ENCODE measurements at places on chromosomes 4 and X. TPM values are rescaled to one million over a fixed set of nuclear protein-coding genes. Genes with fewer than 3 reads are reported as not detected.

- peaks cover 2% of the 10 kb centered on the region for H3K27me3 ChIP-seq
- H3K4me1 ChIP-seq = no peaks in the 10 kb centered on the region
- H3K36me3 ChIP-seq = no peaks in the 10 kb centered on the region
- DNase-seq = no peak
- no peak overlapping the region for H3K4me3 ChIP-seq
Observed at GRCh38 chrX:124239324-124239723, 93.1 kb upstream of the TEX13D start.

DNA sequence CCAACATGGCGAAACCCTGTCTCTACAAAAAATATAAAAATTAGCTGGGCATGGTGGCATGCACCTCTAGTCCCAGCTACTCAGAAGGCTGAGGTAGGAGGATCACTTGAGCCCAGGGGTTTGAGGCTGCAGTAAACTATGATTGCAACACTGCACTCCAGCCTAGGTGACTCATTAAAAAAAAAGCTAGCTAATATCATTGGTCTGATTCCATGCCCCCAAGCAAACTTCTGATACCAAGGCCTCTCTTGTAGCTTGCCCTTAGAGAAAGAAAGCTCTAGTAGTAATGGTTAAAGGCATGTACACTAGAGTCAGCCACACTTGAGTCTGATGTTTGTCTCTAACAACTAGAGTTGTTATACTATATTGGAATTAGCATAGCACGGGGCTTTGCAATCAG lies 32.6 kb upstream of the PHF8 start:
- H3K4me1 ChIP-seq = no peaks in the 10 kb centered on the region
- no peak overlapping the region for H3K4me3 ChIP-seq
- H3K27ac ChIP-seq = no peak overlapping the region

DNA sequence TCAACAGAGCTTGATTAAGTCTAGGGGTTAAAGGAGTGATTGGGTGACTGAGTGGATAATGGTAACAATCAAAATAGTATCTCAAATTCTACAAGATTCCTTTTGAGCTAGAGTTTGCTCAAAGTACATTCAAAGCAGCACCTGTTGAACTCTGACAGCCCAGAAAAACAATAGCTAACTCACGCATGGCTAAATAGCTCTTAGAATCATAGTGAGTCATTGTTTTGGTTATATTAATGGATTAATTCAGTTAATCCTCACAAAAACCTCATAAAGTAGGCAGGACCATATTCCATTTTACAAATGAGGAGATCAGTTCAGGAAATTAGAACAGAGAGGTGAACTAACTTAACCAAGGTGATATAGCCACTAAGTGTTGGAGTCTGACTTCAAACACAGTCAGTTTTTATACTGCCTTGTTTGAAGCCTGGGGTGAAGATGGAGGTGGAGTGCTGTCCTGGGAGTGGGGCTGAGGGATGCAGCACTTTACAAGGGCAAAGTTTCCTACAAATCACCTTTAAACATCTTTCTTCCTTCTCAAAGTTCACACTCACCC lies 35.9 kb upstream of the PPM1K start:
- H3K36me3 ChIP-seq = no peaks in the 10 kb centered on the region
- H3K27me3 ChIP-seq = no peaks in the 10 kb centered on the region
- no peak for DNase-seq
- H3K4me3 ChIP-seq = no peak overlapping the region
- no peaks in the 10 kb centered on the region for H3K4me1 ChIP-seq

GRCh38 chrX:103818842-103819619 lies 13.0 kb downstream of the RAB9B start:
- no peak overlapping the region for H3K27ac ChIP-seq
- peaks cover 2% of the 10 kb centered on the region for H3K27me3 ChIP-seq
- DNase-seq = no peak
- no peaks in the 10 kb centered on the region for H3K36me3 ChIP-seq

- no peaks in the 10 kb centered on the region for H3K36me3 ChIP-seq
- DNase-seq = no peak
- H3K27ac ChIP-seq = no peak overlapping the region
- no peaks in the 10 kb centered on the region for H3K27me3 ChIP-seq
Observed at GRCh38 chr4:130608121-130608520, 1512.2 kb downstream of the C4orf33 start.

GRCh38 chr4:167397586-167397985 lies 163.3 kb upstream of the SPOCK3 start:
- no peak for DNase-seq
- H3K27me3 ChIP-seq = no peaks in the 10 kb centered on the region
- H3K36me3 ChIP-seq = no peaks in the 10 kb centered on the region

DNA sequence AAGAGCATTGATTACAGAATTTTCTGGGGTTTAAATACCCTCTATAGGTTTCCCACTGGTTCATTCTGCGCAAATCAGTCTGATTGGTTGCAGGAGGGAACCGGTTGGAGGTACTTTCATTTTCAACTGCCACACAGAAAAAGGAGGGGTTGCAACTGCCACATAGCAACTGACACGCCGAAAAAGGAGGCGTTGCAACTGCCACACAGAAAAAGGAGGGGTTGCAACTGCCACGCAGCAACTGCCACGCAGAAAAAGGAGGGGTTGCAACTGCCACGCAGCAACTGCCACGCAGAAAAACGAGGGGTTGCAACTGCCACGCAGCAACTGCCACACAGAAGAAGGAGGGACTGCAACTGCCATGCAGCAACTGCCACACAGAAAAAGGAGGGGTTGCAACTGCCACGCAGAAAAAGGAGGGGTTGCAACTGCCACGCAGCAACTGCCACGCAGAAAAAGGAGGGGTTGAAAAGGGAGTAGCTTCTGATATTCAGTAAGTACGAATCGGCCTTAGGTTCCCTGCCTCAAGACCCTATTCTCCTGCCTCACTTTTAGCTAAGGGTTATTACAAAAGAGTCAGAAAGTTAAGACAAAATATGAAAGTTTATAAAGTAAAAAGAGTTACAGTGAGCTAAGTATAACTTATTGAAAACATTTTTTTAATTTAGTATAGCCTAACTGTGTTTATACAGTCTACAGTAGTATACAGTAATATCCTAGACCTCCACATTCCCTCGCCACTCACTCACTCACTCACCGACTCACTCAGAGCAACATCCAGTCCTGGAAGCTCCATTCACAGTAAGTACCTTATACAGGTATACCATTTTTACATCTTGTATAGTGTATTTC lies 431.8 kb downstream of the KCTD8 start:
- no peaks in the 10 kb centered on the region for H3K36me3 ChIP-seq
- no peaks in the 10 kb centered on the region for H3K4me1 ChIP-seq
- H3K4me3 ChIP-seq = no peak overlapping the region
- no peak for DNase-seq

- H3K4me1 ChIP-seq = peaks cover 9% of the 10 kb centered on the region
- H3K27me3 ChIP-seq = peaks cover 9% of the 10 kb centered on the region
- peak overlapping the region; percentile 93 for H3K4me3 ChIP-seq
- no peak overlapping the region for H3K27ac ChIP-seq
Observed at GRCh38 chr4:107034996-107035818, 906 bp downstream of the DKK2 start.

- DNase-seq = no peak
- H3K4me3 ChIP-seq = no peak overlapping the region
- no peaks in the 10 kb centered on the region for H3K36me3 ChIP-seq
- H3K4me1 ChIP-seq = peaks cover 4% of the 10 kb centered on the region
- no peak overlapping the region for H3K27ac ChIP-seq
- H3K27me3 ChIP-seq = no peaks in the 10 kb centered on the region
Observed at GRCh38 chrX:38156838-38157237, 63.8 kb downstream of the SRPX start.

DNA sequence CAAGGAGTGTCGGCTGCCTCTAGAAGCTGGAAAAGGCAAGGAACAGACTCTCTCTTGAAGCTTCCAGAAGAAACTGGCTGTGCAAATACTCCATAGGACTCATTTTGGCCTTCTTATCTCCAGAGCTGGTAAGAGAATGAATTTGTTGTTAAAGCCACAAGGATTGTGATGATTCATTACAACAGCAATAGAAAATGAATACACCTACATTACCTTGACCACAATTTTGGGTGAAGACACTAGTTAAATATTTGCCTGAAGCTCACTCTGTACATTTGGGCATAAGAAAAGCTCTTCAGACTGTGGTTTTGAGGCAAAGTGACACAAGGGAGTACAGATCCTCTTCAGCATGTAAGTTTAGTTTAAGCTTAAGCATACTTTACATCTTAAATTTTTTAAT lies 134.5 kb upstream of the TLL1 start:
- no peak overlapping the region for H3K27ac ChIP-seq
- H3K4me3 ChIP-seq = no peak overlapping the region
- no peak for DNase-seq
- H3K4me1 ChIP-seq = no peaks in the 10 kb centered on the region

- no peaks in the 10 kb centered on the region for H3K36me3 ChIP-seq
- peaks cover 2% of the 10 kb centered on the region for H3K27me3 ChIP-seq
- no peaks in the 10 kb centered on the region for H3K4me1 ChIP-seq
- H3K27ac ChIP-seq = no peak overlapping the region
- H3K4me3 ChIP-seq = no peak overlapping the region
Observed at GRCh38 chrX:576904-577560, 53.6 kb upstream of the SHOX start.

GRCh38 chr4:177964061-177964460 lies 521.8 kb upstream of the AGA start:
- no peak for DNase-seq
- H3K4me1 ChIP-seq = peaks cover 2% of the 10 kb centered on the region
- no peaks in the 10 kb centered on the region for H3K36me3 ChIP-seq

- H3K4me1 ChIP-seq = no peaks in the 10 kb centered on the region
- no peaks in the 10 kb centered on the region for H3K36me3 ChIP-seq
- H3K27ac ChIP-seq = no peak overlapping the region
- H3K4me3 ChIP-seq = no peak overlapping the region
- no peak for DNase-seq
Observed at GRCh38 chr4:107838861-107839565, 14.3 kb downstream of the SGMS2 start.

DNA sequence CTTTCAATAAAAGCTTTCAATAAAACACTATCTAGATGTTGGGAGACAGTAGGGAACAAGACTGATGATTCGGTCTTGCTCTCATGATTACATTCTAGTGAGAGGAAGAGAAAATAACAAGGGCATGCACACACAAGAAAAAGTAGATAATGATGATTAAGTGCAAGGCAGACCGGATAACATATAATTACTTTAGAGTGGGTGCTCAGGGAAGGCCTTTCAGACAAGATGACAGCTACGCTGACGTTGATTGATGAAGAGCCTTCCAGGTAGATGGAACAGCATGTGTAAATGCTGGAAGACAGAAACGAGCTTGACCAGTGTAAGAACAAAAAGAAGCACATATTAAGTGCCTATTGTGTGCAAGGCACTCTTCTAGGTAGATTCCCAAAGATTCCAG lies 43.4 kb downstream of the TXK start:
- DNase-seq = no peak
- no peaks in the 10 kb centered on the region for H3K36me3 ChIP-seq
- H3K27ac ChIP-seq = no peak overlapping the region

DNA sequence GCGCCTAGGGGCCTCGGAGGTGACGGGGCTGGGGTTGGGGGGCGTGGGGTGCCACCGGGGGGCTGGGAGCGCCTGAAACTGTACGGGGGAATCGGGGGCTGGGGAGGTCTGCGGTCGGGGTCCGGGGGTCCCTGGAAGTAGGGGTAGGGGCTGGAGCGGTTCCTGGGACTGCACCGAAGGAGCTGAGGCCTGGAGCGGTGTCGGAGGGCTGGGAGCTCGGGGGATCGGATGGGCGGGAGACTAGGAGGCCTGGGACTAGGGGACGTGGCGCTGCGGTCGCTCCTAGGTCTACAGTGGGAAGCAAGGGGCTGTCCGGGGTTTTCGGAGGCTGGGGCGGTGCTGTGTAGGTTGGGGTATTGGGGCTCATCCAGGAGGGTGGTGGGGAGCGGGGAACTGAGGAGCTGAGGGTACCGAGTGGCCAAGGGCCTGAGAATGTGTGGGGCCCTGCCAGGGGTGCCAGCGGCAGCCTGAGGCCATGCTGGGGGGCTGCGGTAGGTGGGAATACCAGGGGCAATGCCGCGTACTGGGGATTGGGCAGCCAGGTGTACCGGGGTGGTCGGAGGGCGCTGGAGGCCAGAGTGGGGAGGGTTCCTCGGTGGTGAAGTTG lies 562 bp downstream of the AKAP17A start:
- H3K27ac ChIP-seq = peak overlapping the region; percentile 28
- H3K36me3 ChIP-seq = no peaks in the 10 kb centered on the region
- DNase-seq = no peak
- peaks cover 3% of the 10 kb centered on the region for H3K27me3 ChIP-seq
- H3K4me1 ChIP-seq = peaks cover 2% of the 10 kb centered on the region

DNA sequence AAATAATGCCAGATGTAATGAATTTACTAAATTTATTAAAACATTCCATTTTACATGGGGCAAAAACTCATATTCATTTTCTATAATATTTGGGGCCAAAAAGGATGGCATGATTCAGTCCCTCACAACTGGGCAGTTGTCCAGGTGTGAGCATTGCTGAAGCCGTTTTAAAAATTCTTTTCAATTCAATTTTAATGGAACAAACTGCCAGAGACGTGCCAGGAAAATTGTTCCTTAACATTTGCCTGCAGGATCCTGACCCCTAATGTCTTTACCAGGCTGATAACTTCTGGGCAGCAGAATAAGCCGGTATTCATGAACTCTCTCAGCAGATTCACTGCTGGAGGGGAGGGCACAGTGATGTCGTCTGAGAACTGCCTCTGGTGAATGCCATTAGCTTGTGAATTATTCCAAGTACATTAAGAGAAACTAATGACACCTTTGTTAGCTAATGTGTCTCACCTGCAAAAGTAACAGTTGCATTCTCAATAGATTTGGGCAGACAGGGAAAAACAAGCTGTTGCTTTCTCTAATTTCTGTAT lies 1445.1 kb upstream of the TENM3 start:
- H3K27ac ChIP-seq = no peak overlapping the region
- no peak for DNase-seq
- no peaks in the 10 kb centered on the region for H3K27me3 ChIP-seq
- H3K4me1 ChIP-seq = peaks cover 9% of the 10 kb centered on the region
- no peak overlapping the region for H3K4me3 ChIP-seq
- no peaks in the 10 kb centered on the region for H3K36me3 ChIP-seq

DNA sequence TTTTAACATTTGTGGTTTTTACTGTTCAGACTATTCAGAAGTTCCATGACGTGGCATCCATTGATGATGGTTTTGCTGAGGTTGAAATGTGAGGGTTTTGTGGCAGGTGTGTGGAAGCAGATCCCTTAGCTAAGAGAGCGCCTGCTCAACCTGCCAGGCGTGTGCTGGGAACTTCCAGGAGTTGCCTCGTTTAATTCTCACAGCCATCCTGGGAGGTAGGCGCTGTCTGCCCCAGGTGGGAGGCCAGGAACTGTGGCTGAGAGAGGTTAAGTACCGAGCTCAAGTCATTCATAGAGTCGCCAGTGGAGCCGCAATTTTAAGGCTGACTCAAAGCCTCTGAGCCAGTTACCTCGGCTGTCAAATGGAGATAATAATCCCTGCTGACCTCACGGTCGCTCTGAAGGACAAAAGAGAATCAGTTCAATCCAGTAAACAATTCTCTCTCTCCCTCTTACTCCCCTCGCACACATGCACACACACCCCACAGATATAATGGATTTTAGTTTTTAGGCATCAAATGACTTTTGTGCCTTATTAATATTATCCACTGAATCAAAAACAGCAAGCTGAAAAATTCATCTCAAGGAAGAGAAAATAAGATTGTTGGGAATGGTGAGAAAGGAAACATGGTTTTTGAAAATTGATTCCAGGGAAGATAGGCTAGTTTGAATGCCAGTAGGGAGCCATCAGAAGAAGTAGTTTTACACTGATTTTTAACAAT lies 171.3 kb downstream of the PTTG2 start:
- no peaks in the 10 kb centered on the region for H3K36me3 ChIP-seq
- H3K27me3 ChIP-seq = no peaks in the 10 kb centered on the region
- H3K27ac ChIP-seq = peak overlapping the region; percentile 63
- peak overlapping the region; percentile 40 for H3K4me3 ChIP-seq

Gene SLC6A14
- not detected for total RNA-seq

Gene PF4V1
- total RNA-seq = not detected

Gene RASSF6
- not detected for total RNA-seq

Gene RBM47
- total RNA-seq = 0.98 TPM

Gene PCSK1N
- total RNA-seq = 127 TPM

Gene DDX3X
- total RNA-seq = 208 TPM

Gene OCIAD2
- total RNA-seq = 66.7 TPM

Gene OTC
- not detected for total RNA-seq

Gene PSAPL1
- not detected for total RNA-seq

Measured in glutamatergic neuron (in vitro differentiated cells).